ENCODE measurements at places on chromosomes 6 and 20.

DNA sequence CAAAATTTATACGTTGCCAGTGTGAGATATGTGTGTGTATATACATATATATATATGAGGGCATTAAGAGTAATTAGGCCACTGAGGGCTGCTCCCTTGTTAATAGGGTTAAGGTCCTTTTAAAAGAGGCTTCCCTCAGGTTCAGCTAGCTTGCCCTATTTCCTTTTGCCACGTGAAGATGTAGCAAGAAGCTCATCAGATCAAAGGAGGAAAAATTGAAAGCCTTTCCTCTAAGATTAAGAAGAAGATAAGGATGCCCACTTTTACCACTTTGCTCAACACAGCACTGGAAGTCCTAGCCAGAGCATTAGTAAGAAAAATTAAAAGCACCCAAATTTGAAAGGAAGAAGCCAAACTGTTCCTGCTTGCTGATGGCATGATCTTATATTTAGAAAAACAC lies 33.2 kb upstream of the ISM1 start:
- DNase-seq, result no peak

GRCh38 chr6:70508953-70509352 lies 57.8 kb upstream of the SDHAF4 start:
- DNase-seq, result no peak

DNA sequence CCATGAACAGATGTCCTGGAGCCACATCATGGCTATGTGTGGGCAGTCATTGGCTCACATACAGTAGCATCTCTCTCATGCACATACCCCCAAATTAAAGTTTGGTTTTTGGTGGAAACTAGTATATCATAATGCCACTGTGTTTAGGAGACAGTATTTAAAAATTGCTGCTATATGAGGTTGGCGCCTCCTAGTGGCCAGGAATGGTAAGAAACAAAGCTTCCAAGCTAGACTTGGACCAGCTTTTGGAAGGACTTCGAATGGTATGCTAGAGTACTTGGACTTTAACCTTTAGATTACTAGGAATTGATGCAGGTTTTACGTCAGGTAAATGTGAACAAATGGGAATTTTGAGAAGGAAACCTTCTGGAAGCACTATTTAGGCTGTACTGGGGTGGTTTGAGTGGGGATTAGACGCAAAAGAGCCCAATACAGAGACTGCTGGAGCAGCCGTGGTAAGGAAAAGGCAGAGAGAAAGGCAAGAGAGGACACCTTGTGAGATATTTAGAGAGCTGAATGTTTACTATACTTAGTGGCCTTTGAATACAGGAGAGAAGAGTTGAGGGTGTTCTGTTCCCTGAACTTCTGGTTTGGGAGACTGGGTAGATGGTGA lies 23.8 kb downstream of the PRSS35 start:
- DNase-seq, result peak; percentile 31

DNA sequence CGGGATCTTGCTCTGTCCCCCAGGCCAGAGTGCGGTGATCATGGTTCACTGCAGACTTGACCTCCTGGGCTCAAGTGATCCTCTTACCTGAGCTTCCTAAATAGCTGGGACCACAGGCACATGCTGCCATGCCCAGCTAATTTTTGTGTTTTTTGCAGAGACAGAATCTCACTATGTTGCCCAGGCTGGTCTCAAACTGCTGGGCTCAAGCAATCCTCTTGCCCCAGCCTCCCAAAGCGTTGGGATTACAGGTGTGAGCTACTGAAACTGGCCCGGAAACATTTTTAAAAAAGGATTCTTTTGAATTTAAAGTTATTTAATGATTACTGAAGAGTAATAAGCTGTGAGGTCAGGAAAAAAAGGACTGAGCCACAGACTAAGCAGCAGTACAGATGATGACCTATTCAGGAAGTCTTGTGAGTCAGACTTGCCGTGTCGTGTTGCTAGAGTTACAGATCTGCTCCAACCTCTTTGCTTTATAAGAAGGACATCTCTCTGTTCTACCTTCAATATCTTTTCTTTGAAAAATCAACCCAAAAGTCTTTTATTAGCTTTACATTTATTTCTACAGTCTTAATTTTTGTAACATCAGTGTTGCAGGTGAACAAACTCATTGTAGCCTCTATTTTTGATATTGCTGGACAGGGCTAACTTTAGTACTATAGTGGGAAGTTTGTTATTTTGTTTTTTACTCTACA lies 108.7 kb downstream of the NCOA3 start:
- DNase-seq, result peak; percentile 57
